GM12865 (cell line): ENCODE measurements at places on chromosomes 1 and 21.

DNA sequence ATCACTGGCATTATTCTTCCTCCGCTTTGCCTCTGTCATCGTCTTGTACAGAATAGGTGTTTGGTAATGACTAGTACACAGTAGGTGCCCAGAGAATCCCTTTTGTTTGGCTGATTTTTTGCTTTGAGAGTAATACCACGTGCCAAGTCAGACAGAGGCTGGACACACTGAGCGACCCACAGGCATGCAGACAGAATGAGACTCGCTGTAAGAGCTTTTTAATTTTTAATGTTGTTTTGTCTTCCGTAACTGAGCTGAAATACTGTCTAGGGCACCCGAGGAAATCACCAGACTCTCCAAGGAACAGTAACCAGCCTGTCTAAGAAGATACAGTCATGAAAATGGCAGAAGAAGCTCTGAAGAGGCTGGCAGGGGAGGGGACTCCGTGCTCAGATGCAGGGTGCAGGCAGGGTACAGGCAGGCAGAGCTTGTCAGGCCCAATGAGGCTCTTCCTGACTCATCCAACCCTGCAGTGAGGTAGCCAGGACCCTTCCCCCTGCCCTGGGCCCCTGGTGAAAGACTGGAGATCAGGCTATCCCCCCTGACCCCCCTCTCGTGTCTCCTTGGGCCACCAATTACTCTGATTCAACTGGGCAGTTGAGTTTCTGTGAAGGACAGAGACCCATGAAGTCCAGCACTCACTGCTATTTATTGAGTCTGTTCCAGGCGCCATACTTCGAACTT, 60.1 kb upstream of the ECE1 start:
- no peak for DNase-seq

GRCh38 chr1:225651376-225651871, 1.5 kb downstream of the ENAH start:
- no peak for DNase-seq

DNA sequence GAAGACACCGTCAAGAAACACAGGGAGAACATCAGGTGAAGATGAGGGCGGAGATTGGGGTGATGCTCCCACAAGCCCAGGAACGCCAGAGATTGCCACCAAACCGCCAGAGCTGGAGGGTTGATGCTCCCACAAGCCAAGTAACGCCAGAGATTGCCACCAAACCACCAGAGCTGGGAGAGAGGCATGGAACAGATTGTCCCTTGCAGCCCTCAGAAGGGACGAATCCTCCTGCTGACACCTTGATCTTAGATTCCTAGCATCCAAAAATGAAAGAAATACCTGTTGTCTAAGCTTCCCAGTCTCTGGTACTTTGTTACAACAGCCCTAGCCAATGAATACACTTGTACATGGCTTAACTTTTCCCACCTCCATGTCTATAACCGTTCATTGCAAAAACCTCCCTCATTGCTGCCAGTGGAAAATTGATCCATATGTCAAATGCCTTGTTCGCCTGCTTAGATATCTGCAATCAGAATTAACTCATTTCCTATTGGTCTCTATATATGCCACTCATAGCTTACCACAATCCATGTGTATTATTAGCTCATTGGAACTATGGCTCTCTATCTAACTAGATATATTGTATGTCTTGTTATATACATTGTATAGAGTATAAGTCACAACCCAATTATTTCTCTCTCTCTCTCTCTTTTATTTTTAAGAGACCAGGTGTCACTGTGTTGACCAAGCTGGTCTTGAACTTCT, 127.4 kb downstream of the ADSS2 start:
- DNase-seq = no peak

GRCh38 chr1:59409549-59409948, 112.7 kb downstream of the FGGY start:
- no peak for DNase-seq

DNA sequence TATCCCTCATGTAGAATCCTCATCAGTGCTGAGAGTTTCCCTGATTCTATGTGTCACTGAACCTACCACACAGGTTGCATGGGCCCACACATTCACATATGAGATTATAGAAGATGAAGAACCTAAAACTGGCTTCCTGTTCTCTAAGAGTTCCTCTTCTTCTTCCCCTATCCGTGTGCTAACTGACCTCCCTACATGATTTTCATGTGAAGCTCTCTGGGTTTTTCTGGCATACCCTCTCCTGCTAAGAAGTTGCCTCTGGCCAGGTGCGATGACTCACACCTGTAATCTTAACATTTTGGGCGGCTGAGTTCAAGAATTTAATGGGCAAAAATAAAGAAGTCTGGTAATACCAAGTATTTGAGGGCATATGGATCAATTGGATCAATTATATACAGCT, 5.5 kb upstream of the CD244 start:
- no peak for DNase-seq

- no peak for DNase-seq
These were observed 82.6 kb upstream of the EXO1 start for GRCh38 chr1:241765390-241765789.

- no peak for DNase-seq
These were observed 18.3 kb upstream of the CNR2 start for GRCh38 chr1:23931491-23931880.

- no peak for DNase-seq
These were observed 48.1 kb upstream of the ANGPTL1 start for GRCh38 chr1:178918955-178919354.

- DNase-seq = no peak
These were observed 28.2 kb downstream of the UTS2 start for GRCh38 chr1:7824701-7825100.

DNA sequence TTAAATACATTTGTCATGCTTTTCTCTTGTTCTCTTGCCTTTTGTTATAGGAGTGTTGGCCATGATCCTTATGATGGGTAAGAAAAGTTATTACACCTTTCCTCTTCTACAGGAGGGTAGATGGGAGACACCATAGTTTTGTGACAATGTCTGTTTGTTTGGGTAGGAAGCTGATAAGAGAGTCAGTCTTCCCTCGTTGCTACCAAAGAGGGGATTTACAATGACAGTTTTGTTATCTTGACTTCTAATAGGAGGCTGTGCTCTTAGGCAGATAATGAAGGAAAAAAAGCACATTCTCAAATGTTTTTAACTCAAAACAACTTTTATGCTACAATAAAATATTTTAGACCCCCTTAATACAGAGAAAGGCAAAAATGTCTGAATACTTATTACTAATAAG, 48.0 kb upstream of the WLS start:
- DNase-seq = no peak

- DNase-seq = no peak
These were observed 67.9 kb downstream of the SCMH1 start for GRCh38 chr1:41174170-41174569.

GRCh38 chr1:100724281-100724680, 4.7 kb downstream of the VCAM1 start:
- no peak for DNase-seq

GRCh38 chr1:213817156-213817555, 170.6 kb upstream of the PROX1 start:
- DNase-seq = no peak

DNA sequence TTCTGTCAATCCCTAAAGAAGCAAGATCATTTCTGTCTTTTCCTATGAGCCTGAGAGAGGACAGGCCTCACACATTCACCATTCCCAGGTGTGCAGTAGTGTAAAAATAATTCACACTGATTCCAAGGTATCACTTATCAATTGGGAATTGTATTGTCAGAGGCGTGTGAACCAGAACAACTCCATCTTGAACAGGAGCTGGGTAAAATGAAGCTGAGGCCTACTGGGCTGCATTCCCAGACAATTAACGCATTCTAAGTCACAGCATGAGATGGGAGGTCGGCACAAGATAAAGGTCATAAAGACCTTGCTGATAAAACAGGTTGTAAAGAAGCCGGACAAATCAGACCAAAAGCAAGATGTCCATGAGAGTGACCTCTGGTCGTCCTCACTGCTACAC, 239.2 kb downstream of the SMYD3 start:
- no peak for DNase-seq

DNA sequence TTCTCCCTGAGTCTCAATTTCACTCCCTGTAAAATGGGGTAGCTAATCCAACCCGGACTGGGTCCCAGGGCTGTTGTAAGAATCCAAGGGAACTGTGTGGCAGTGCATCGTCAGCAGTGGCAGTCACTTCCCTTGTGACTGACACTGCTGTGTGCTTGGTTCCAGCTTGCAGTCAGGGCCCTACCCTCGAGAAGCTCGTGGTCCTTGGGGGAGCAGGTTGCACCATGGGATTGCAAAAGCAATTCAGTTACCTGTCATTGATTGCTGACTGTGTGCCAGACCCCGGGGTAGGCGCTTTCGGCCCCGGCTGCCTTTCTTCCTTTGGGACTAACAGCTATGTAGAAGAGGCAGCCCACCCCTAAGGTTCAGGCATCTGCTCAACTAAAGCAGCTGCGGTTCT, 2.9 kb downstream of the PTPRF start:
- no peak for DNase-seq

DNA sequence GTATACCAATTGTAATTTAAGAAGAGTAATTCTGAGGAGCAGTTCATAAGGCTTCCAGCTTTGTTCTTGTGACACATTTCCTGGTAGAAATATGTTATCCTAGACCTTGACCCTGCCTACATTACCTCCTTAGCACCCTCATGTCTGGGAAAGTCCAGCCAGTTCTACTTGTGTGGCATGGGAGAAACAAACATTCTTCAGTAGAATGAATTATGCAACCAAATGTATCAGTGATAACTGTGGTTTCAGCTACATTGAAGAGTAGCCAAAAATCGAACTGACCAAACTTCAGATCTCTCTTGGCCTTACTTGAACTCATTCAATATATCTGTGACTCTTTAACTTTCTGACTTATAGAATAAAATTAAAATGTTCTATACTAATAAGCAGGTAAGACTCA, 308.1 kb upstream of the LYPLAL1 start:
- DNase-seq = no peak

- DNase-seq = peak; percentile 56
These were observed 50.5 kb upstream of the PPP2R5A start for GRCh38 chr1:212234431-212235395.

- DNase-seq = peak; percentile 78
These were observed 46.0 kb downstream of the GRHL3 start for GRCh38 chr1:24364975-24365678.

DNA sequence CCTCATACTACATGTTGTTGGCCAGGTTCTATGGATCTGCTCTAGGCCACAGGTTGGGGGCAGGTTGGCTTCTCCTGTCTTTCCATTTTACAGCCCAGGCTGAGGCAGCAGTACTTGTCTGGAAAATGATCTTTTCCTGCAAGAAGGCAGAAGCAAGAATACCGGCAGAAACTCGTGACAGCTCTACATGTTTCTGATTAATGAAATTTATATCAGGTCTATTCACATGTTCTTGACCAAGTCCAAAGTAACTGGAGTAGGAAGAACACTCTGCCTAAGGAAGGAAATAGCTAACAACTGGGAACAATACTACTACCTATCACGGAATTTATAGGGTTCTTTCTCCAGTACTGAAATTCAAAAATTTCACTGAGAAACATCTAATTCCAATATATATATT, 98.3 kb downstream of the PLPPR5 start:
- no peak for DNase-seq

- no peak for DNase-seq
These were observed 29.5 kb upstream of the RGS4 start for GRCh38 chr1:163039707-163040093.

DNA sequence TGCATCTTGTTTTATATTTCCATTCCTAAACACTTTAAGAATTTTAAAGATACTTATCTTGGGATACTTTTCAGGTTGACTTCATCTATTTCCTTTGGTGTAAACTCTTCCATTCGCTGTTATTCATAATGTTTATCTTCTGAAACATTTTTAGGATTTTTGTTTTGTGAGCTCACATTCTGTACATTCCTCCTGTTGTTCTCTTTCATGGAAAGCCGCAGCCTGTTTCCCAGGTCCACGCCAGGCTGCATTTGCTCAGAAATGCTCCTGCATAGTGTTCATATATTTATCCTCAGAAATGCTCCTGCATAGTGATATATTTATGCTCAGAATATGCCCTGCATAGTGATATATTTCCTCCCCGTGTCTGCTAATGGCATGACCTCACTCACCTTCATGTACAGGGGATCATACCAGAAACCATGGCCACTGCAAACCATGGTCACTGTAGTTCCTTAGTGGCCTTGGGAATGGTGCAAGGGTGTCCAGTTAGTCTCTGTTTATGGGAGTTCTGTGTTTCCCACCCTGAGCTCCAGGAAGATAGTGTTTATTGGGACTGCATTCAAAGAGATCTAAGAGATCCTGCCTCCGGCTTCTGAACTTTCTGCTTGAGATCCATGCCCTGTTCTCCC, 153.9 kb upstream of the GREM2 start:
- DNase-seq = no peak

GRCh38 chr1:119249283-119249682, 108.8 kb upstream of the WARS2 start:
- DNase-seq = no peak
